ENCODE measurements at places on chromosomes 1 and 21.

- no peak for DNase-seq
Observed at GRCh38 chr1:5981009-5981380, 11.2 kb downstream of the NPHP4 start.

- no peak for DNase-seq
Observed at GRCh38 chr1:162088281-162088969, 18.9 kb downstream of the NOS1AP start.

DNA sequence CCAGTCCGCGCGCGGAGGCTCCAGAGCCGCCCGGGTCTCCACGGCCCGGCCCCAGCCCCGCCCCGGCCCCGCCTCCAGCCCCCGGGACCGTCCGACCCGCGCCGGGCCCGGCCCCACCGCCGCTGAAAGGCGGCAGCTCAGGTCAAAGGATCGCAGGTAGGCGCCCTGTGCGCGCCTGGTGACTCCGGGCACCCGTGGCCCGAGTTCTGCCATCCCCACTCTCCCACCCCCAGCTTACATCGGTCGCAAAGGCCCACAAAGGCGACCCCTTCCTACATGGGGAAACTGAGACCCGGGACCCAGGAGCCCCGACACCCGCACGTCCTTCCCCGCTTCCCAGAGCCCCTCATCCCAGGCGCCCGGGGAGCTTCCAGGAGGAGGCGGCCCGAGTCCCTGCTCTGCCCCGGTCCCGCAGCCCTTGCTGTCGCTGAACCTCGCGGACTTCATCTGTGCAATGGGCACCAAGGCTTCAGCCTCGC lies at the start of gene TMEM200B:
TMEM200B (minus strand) TSS at position 17 of the 479 bp plus-strand sequence. CDS start 2,075 bp downstream, outside the sequence.
- no peak for DNase-seq

DNA sequence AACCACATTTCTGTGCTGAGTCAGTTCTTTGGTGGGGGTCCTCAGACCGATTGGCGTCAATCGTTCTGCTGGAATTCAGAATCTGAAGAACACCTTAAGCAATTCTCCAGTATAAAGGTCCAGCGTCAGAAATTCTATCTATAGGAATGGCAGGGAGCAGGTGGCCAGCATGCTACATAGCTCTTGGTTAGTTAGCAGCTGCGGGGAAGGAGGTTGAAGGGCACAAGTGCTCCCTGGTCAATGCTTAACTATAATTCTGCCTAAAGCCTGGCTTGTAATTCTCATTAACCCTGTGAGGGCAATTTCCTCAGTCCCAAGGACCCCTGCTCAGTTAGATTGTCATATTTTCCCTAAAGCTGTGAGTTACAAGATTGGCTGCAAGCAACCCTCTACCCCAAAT lies 54.3 kb upstream of the GALNT2 start:
- DNase-seq: no peak

DNA sequence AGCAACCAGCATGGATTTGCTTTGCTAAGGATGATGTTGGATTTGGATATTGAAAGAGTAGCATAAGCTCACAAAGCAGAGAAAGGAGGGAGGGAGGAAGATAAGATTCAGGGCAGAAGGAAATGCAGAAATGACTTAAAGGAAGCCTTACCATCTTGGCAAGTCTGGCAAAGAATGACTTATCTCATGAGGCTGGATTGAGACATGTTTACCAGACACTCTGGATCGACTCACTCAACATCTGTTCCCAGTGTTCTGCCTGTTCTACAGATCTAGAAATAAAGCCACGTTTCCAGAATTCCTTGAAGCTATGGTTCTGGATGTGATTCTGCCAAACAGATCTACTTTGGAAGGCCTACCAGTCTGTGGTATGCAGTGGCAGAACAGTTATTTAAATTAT lies 38.8 kb upstream of the CTBS start:
- DNase-seq: no peak
